Hypothalamus (tissue), 51 donors: ENCODE measurements at places on chromosomes 2 and 18.

DNA sequence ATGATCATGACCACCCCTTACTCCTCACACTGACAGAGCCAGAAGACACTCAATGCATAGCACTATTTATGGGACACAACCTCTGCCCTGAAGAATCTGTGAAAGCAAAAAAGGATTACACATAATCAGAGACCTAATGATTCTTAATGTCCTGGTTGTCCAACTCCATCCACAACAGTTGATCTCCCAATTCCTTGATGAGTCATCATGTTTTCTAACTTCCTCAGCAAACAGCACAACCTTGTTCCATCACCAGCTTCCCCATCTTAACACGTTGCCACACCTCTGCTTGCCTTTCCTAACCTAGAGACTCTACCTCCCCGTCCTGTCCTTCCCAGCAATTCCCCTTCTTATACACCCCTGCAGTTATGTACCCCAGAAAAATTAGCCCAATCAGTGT is 13.2 kb upstream of the MARCHF4 start:
- no peak for DNase-seq

DNA sequence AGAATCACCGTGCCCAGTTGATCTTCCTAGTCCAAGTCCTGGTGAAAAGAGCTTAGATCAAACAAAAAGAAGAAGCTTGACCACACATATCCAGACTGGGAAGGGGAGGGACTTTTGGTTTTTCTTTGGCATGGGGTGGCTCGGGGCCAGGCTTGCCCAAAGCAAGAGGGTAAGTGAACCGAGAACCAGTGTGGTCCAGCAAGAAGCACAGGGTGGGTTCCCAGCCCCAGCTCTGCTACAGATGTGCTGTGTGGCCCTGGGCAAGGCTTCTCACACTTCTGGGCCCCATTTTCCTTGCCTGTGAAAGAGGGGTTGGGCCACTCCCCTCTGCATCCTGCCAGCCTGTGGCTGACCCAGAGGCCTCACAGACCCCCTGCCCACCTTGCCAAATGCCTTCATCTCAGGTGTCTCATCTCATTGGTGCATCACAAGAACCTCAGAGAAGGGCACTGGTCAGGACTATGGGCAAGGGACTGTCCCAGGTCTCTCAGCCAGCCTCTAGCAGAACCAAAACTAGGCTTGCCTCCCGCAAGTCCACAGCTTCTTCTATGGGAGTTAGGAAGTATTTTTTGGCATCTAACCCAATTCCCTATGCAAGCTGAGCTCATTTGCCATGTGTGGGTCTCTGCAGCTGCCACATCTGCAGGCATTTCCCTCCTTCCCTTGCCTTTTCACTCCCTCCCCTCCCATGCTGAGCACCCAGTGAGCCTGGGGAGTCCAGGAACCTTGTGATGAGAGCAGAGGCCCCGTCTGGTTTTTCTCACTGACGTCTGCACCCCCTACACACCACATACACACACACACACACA is 6.9 kb downstream of the ATP6V1B1 start:
- DNase-seq, result no peak

DNA sequence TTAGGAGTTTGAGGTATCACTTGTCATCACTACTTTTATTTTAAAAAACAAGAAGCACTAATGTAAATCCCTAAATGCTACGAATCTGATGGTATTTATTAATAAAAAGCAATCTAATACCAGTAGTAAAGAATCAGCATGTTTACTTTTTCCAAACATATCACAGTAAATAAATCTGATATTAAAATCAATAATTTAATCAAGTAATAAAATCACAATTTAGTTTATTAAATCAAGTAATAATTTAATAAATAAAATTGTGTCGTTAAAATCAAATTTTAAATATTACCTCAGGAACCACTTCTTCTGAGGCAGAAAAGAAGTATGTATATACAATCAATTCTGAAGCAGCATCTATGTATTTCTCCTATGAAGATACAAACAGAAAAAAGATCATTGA is 18.0 kb downstream of the TMX3 start:
- no peak for DNase-seq

DNA sequence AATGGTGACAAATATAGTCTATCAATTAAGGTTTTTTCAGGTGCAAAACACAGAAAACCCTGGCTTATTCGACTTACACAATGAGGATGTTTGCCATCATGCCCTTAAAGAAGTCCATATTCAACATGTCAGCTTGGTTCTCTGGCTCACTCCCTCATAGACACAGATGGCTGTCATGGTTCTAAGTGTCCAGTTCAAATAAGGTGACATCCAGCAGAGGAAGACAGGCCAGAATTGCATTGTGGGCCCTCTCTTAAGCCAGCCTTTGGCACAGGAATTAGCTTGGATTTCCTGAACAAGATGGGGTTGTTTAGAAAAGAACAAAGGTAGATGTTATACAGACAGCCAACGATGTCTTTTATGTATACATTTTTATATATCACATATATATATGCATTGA is 18.7 kb upstream of the SLC1A4 start:
- no peak for DNase-seq

- DNase-seq, result no peak
These were observed 31.9 kb upstream of the SOCS6 start for GRCh38 chr18:70256994-70257393.

- DNase-seq, result no peak
These were observed 67.6 kb downstream of the PTPN2 start for GRCh38 chr18:12816451-12816850.

DNA sequence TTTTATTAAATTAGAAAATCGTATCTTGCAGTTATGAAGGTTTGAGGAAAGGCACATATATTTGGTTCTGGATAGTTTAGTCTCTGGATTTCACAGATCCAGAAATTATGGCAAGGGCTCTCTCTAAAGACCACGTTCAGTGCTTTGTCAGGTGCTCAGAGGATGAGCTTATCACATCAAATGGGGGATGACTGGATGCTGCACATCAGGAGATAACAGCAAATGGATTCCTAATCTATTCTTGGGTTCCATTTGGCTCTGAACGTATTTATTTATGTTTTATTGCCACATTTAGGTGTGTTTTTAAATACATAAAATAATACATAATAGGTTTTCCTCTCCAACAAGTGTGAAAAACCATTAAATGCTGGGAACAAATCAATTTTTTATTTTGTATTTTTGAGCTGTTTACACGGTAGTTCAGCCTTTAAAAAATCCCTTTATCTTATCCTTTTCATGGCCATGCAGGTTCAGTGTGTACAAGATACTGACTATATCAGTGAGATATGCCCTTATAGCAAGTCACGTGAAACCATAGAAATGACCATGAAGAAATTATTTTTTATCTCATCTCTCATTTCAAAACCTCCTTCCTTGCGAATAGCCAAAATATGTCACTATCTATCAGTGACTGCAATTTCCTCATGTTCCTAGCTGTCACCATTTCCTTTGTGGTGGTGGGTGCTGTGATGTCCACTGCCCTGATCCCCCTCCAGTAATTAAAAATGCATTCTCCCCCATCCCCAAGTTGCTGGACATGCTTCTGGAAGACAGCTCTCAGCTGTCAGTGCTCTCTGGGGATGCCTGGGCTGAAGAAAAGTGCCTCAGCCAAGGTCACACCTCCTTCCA is 25.9 kb upstream of the CXCR4 start:
- no peak for DNase-seq

DNA sequence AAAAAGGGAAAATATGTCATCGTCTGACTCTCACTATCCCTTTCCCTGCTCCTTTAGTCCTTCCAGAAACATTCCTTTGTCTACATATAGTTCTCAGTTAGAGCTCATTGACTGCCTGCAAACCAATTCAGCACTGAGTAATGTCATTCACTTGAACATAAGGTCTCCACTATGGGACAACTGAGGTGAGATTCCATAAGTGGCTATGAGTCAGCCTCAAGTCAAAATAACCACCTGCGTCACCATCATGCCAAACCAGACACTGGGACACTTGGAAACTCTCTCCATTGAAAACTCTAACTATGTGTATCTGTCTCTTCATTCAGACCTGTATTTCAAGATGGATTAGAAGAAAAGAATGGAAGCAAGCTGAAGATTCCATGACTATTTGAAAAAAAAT is 878.0 kb upstream of the PIK3C3 start:
- DNase-seq, result no peak

- DNase-seq, result no peak
These were observed 439.8 kb downstream of the RNF144A start for GRCh38 chr2:7356909-7357584.

- peak; percentile 19 for DNase-seq
These were observed at the start of gene COBLL1 for GRCh38 chr2:164841719-164842623. Gene COBLL1 (minus strand): TSS chr2:164841823. CDS start chr2:164841196, 627 bp downstream.

GRCh38 chr2:137339051-137339450 is 573.7 kb downstream of the THSD7B start:
- no peak for DNase-seq

GRCh38 chr2:7725850-7726242 is 808.6 kb downstream of the RNF144A start:
- no peak for DNase-seq

- no peak for DNase-seq
These were observed 198.8 kb downstream of the KCNS3 start for GRCh38 chr2:18077231-18077630.

- DNase-seq, result no peak
These were observed 205.1 kb downstream of the TNS1 start for GRCh38 chr2:217797661-217798069.

DNA sequence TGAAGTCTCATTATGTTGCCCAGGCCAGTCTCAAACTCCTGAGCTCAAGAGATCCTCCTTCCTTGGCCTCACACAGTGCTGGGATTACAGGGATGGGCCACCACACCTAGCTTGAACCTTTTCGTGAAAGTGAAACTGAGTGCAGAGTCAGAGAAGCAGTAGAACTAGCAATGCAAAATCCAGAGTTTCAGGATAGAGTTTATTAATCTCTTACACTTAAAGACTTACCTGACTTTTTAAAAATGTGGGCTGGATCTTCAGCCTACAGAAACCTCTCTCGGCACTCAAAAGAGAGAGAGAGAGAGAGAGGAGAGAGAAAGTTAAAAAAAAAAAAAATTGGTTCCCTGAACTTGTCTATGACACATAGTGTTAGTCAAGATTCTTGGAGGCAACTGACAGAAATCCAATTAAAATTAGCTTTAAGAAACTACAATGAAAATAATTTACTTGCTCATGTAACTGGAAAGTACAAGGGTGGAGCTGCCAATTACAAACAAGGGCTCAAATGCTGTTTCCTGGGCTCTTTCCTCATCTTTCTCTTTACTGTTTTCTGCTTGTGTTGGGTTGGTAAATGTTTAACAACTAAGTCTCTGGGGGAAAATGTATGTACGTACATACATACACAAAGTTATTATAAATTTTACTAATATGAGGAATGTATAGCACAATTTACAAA is 98.1 kb upstream of the CERS6 start:
- DNase-seq, result no peak

DNA sequence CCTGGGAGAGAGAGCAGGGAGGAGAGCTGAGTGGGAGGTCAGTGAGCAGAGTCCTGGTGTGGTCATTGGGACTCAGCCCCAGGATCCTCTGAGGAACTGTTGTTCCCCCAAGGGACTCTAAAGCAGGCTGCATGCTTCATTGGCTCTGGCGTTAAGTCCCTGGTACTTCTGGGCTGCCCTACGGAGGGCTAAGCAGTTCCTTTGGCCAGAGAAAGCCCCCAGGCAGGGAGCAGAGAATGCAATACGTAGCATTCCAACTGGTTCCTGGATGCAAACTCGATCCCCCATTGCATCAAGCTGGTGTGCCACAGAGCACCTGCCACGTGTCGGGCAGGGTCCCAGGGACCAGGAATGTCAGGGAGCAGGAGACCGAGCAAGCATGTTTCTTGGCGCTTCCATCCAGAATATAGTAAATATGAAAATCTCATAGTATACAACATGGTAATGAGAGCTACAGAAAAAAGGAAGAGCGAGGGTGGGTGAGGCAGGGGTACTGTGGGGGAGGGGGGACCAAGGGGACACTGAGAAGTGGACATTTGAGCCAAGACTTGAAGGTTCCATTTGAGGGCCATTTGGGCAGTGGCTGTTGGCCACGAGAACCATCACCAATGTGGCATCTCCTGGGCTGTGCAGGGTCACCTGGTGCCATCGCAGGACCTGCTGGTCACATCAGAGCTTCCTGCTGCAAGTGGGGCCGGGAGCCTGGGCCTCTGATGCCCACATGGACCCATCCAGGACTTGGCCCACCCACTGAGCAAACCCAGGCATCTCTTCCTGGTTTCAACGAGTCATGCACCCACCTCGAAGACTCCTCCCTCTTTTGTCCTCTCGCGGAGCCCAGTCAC is 160.4 kb downstream of the ASB1 start:
- no peak for DNase-seq

DNA sequence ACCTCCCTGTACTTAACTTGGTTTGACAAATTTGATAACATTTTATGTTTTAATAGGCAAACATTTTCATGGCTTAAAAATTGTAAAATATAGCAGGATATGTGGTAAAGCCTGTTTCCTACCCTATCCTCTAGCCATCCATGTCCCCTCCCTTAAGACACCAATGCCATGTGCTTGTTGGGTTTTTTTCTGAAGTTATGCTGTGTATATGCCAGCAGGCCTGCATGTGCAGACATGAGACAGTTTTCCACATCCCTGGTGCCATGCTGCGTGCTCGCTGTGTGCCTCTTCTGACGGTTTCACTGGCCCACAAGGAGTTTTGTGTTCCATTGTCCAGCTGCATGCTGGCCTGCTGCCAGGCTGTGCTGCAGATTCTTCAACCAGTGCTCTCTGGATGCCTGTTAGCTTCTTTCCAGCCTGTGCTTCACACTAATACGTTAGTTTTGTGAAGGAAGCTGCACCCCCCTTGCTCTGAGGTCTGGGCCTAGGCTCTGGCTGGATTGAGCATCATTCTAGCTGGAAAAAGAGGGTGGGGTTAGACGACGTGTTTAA is 16.9 kb downstream of the INPP4A start:
- DNase-seq, result peak; percentile 17

DNA sequence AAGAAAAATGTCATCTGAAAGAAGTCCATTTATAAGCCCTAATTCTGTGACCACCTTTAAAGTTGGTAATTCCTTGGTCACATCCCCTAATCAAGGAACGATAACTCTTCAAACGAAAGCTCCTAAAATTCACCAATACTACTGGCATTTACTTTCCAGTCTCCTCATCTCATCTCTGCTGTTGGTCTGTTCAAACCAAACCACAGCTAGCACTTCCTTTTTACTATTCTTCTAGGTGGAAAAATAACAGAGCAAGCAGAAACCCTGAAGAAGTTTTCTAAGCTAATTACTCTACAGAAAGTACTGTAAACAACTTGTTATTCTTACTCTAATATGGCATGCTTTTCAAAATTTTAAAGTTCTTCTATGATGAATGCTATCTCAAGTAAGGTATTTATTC is 21.6 kb downstream of the TIA1 start:
- DNase-seq, result no peak

GRCh38 chr2:58702302-58702885 is 461.3 kb upstream of the FANCL start:
- DNase-seq, result no peak

GRCh38 chr2:166230024-166230723 is 102.4 kb upstream of the SCN1A start:
- no peak for DNase-seq
